Tongue (tissue), 3 donors: ENCODE measurements at places on chromosomes 2 and 18.

DNA sequence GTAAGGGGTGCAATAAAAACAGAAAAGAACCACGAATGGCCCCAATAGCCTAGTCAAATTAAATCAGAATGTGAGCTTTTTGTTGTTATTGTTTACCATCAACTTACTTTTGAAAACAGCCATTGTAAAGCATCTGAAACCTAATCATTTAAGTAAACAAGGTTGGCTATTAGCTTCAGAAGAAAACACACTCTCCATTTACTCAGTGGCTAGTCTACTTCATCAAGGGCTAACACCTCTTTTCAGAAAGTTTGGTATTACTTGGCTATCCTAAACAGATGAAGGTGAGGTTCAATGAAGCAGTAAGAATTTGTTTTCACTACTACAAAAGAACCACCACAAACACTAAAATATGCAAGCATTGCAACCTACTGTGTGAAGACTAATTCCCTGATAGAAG lies 398.0 kb downstream of the CDH2 start:
- DNase-seq: no peak

- DNase-seq: no peak
Measured at GRCh38 chr2:113854970-113855740, 34.7 kb upstream of the ACTR3 start.

GRCh38 chr18:32918692-32919250 lies 145.9 kb upstream of the KLHL14 start:
- DNase-seq: peak; percentile 13

GRCh38 chr2:19358242-19359020 lies at the start of gene OSR1:
Gene OSR1, minus strand, starts transcription at chr2:19358623. Its CDS starts 4,818 bp downstream, at chr2:19353805.
- DNase-seq: peak; percentile 89

- DNase-seq: no peak
Measured at GRCh38 chr2:135840601-135841000, 3.6 kb upstream of the LCT start.

- no peak for DNase-seq
Measured at GRCh38 chr2:162197069-162197825, 45.2 kb upstream of the GCG start.

DNA sequence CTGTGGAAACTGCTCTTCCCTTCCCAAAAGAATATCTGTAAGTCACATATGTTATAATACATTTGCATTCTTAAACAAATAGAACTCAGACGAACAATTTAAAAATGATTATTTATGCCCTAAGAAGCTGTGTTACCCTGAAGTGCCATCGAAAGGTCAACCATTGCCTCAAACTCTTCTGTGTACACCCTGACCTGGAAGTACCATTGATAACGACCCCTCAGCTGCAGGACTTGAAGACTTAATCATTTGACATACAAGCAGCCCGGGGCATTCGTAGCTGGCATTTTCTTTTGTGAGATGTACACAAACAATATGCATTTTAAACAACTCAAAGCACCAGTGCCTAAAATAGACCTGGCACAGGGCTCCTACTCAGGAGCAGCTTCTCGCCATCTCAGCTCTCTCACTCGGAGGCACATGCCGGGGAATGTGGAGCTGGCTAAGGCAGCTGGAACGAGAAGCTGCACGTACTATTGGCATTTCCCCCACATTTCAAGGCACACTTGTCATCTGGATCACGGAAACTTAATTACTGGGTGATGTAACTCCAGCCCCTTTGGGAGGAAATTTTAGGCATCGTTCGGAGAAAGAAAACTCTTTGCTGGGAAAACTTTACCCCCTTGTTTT lies 170.0 kb upstream of the GALNT5 start:
- peak; percentile 21 for DNase-seq

GRCh38 chr2:43152741-43153647 lies 73.4 kb downstream of the ZFP36L2 start:
- DNase-seq: no peak

DNA sequence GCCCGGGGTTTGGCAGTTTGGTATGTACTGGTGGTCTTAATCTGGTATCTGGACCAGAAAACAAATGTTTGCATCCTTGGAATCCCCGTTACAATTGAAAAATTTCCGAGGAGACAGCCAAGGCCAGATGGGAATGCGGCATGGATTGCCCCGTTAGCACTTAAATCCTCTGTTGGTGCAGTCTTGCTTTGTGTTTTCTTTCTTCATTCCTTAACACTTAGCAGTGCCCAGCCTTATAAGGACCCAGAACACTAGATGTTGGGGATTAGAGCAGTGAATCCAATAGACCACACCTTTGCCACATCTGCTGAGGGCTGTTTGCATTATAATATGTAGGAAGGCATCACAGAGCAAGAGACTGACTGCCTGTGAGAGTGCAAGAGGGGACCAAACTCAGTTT lies 12.8 kb upstream of the ZNF532 start:
- peak; percentile 71 for DNase-seq

GRCh38 chr2:195734931-195735330 lies 77.9 kb downstream of the SLC39A10 start:
- no peak for DNase-seq

DNA sequence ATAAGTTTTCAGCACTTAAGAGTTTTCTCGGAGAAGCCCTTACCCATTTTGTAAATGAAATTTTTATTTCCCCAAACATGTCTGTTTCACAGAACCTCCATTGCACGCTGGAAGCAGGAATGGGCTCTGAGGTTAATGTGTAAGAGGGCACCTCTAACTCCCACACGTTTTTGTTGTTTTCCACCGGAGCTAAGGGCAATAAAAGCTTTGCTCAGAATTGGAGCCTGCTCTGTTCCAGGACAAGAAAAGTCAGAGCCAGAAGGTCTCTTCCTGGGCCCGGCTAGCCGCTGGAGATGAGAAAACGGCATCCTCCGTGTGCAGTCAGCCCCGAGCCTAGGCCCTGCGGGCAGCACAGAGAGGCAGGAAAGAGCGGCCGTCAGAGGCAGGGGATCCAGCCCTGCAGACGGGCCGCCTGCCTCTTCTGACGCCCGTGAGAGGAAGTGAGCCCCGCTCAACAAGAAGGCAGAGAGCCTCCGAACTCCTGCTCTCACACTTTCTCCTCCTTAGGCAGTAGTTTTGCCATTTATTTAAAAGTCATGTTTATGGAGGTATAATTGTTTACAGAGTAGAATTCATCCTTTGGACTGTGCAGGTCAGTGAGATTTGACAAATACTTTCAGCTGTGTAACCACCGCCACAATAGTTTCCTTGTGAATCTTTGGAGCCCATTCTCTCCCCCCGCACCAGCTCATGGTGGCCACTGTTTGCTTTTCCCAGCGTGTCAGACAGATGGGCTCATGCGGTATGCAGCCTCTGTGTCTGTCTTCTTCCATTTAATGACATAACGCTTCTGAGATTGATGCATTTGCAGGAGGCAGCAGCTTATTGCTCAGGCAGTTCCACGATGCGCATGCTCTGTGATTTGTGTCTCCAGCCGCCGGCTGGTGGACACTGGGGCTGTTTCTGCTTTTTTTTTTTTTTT lies 117.3 kb downstream of the GALR1 start:
- peak; percentile 64 for DNase-seq

DNA sequence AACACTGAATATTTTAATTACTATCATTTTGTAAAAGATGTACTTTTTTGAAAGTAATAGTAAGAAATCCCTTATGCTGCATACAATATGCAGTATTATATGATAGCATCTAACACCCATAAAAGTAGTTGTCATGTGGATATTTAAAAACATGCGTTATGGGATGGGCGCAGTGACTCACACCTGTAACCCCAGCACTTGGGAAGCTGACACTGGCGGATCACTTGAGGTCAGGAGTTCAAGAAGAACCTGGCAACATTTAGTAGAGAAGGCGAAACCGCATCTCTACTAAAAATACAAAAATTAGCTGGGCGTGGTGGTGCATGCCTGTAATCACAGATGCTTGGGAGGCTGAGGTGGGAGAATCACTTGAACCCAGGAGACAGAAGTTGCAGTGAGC lies 88.9 kb downstream of the FEZ2 start:
- DNase-seq: no peak

GRCh38 chr2:225995796-225996461 lies 596.4 kb downstream of the NYAP2 start:
- peak; percentile 20 for DNase-seq

GRCh38 chr2:203461746-203462145 lies 73.4 kb downstream of the RAPH1 start:
- no peak for DNase-seq

DNA sequence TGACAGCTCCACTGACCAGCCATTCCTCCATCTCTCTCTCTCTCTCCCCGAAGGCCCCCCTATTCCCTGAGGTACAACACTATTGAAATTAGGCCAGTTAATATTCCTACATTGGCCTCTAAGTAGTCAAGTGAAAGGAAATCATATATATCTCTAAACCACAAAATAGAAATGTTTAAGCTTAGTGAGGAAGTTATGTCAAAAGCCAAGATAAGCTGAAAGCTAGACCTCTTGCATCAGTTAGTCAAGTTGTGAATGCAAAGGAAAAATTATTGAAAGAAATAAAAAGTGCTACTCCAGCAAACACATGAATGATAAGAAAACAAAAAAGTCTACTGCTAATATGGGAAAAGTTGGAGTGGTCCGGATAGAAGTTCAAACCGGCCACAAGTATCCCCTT lies 301.3 kb upstream of the RBMS1 start:
- no peak for DNase-seq

GRCh38 chr18:4241090-4241617 lies 214.0 kb downstream of the DLGAP1 start:
- no peak for DNase-seq

GRCh38 chr2:226873826-226874225 lies 38.0 kb downstream of the RHBDD1 start:
- no peak for DNase-seq
